ENCODE measurements at places on chromosomes 1 and 21.

DNA sequence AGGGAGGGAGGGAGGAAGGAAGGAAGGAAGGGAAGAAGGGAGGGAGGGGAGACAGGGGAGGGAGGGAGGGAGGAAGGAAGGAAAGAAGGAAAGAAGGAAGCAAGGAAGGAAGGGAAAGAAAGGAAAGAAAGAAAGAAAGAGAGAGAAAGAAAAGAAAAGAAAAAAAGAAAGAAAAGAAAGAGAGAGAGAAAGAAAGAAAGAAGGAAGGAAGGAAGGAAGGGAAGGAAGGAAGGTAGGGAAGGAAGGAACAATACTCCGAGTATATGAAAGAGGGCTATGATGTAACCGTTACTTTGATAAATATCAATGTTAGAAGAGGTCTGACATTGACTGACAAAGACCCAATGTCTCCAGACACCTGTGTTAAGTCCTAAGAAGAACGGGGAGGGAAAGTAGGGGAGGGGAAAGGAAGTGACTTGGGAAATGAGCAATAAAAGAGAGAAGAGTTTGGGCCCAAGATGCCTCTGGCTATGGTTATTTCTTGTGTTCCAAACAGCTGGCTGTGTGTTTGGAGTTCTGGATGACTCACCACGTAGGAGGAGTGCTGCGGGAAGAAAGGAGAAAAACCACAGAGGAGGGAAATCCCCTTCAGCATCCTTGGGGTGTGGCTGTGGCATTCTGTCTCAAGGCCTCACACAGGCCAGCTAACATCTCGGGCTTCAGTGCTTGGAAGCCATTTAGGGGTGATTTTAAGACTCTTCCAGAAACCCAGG is 37.0 kb upstream of the RXRG start:
- DNase-seq: peak; percentile 75

- no peak for DNase-seq
These were observed 1.4 kb upstream of the PIK3R3 start for GRCh38 chr1:46133781-46134350.

GRCh38 chr21:21682172-21682571 is 684.0 kb downstream of the NCAM2 start:
- DNase-seq: no peak

DNA sequence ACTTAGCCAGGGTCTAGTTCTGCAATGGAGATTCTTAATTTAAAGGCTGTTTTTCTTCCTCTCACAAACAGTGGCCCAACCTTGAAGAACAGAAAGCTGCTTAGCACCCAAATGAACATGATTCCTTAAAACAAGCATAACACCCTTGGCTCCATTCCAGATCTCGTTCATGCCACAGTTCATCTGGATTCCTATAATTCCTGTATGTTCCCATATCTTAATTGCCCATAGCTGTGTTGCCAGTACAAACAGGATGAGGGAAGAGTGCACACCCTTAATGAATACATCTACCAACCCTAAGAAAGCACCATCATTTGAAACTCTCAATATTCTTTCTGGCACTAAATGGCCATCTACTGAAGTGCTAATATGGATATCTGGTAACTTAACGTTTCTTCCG is 45.5 kb downstream of the TGFB2 start:
- no peak for DNase-seq

DNA sequence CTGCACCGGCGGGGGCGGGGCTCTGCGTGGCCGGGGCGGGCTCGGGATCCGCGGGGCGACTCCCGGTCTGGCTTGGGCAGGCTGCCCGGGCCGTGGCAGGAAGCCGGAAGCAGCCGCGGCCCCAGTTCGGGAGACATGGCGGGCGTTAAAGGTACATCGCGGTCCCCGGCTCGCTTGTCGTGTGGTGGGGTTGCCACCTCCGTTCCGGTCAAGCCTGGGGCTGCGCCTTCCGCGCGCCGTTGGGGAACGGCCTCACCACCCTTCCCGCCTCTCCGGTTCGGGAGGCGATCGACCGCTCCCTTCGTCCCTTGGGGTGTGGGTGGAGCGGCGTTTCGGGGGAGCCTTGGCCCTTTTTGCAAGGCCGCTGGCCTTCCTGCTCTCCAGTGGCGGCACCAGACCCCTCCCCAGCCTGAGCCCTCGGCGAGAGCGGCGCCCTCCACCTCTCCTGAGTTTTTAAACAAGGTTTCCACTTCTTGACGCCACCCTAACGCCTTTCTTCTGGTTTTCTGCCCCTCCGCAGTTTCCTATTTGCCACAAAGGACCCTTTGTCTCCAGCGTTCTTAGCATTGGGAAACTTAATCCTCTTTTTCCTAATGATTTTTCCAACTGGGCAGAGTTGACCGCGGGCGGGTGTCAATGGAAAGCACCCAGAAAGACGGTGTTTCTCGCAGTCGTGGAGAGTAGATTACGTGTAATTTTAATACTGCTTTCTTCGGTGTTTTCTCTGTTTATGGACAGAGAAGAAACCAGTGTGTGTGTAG is at the start of the genes LEPR and LEPROT:
TSS of gene LEPR (plus strand) at position 79 of the 761 bp plus-strand sequence. CDS start 144,898 bp downstream, outside the sequence.
TSS of gene LEPROT (plus strand) at position 79 of the 761 bp plus-strand sequence. CDS start at position 136, 57 bp downstream.
- DNase-seq: peak; percentile 54

All from SW480 (cell line).